Tibial nerve (tissue), 4 donors: ENCODE measurements at places on chromosomes 3 and 15.

DNA sequence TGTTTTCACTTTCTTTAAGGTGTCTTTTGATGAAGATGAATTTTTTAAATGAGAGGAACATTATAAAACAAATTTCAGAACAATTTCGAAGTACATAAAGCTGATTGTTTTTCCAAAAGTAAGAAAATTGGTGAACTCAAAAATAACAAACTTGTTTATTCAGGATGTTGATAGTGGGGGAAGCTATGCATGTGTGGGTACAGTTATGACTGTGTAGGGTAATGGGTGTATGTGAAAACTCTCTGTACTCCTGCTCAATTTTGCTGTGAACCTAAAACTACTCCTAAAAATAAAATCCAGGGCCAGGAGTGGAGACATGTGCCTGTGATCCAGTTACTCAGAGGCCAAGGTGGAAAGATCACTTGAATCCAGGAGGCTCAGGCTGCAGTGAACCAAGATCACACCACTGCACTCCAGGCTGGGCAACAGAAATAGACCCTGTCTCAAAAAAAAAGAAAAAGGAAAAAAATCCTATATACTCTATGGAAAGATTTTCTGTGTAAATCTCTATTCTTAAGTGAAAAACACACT is 37.2 kb downstream of the PIK3CB start:
- no peak overlapping the region for H3K4me3 ChIP-seq
- no peaks in the 10 kb centered on the region for H3K36me3 ChIP-seq
- H3K4me1 ChIP-seq = peaks cover 5% of the 10 kb centered on the region
- H3K27ac ChIP-seq = no peak overlapping the region
- DNase-seq = no peak
- H3K27me3 ChIP-seq = no peaks in the 10 kb centered on the region

DNA sequence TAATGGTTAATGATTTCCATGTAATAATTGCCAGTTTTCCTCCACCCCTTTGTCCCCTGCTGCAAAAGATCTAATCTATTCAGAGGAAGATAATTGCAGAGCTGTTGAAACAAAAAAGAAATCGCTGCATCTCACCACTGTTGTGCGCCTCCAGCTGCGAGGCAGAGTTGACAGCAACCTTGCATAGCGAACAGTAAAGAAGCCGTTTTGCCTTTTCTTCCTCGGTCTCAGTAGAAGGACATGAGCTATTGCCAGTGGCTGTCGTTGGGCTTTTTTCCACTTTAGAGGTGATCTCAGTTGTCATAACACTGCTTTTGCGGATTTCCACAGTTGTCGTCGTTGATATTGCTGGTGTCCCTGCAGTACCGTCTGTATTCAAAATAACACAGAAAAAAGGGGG is 314.2 kb downstream of the ZNF385D start:
- H3K27me3 ChIP-seq = no peaks in the 10 kb centered on the region
- no peaks in the 10 kb centered on the region for H3K36me3 ChIP-seq
- H3K4me3 ChIP-seq = no peak overlapping the region
- no peak overlapping the region for H3K27ac ChIP-seq
- H3K4me1 ChIP-seq = no peaks in the 10 kb centered on the region

- H3K4me1 ChIP-seq = no peaks in the 10 kb centered on the region
- no peak overlapping the region for H3K4me3 ChIP-seq
- no peaks in the 10 kb centered on the region for H3K36me3 ChIP-seq
- H3K27ac ChIP-seq = no peak overlapping the region
- no peaks in the 10 kb centered on the region for H3K27me3 ChIP-seq
These were observed 28.2 kb downstream of the UBE3A start for GRCh38 chr15:25410649-25411048.

- H3K4me3 ChIP-seq = no peak overlapping the region
- no peaks in the 10 kb centered on the region for H3K36me3 ChIP-seq
- no peak for DNase-seq
- H3K4me1 ChIP-seq = no peaks in the 10 kb centered on the region
These were observed 10.7 kb upstream of the ZXDC start for GRCh38 chr3:126486360-126486847.

DNA sequence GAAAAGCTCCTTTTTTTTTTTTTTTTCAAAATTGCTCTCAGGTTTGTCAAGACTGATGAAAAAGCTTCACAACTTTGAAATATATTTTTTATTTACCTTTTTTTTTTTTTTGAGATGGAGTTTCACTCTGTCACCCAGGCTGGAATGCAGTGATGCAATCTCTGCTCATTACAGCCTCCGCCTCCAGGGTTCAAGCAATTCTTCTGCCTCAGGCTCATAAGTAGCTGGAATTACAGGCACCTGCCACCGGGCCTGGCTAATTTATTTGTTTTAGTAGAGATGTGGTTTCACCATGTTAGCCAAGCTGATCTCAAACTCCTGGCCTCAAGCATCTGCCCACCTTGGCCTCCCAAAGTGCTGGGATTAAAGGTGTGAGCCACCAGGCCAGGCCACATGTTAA is 1515.0 kb downstream of the OTOL1 start:
- no peak overlapping the region for H3K4me3 ChIP-seq
- no peaks in the 10 kb centered on the region for H3K27me3 ChIP-seq
- H3K36me3 ChIP-seq = no peaks in the 10 kb centered on the region
- no peak for DNase-seq
